ENCODE measurements at places on chromosomes 7 and 10.
A peak's percentile ranks its signal among the peaks of the same experiment; 100 is the strongest.

DNA sequence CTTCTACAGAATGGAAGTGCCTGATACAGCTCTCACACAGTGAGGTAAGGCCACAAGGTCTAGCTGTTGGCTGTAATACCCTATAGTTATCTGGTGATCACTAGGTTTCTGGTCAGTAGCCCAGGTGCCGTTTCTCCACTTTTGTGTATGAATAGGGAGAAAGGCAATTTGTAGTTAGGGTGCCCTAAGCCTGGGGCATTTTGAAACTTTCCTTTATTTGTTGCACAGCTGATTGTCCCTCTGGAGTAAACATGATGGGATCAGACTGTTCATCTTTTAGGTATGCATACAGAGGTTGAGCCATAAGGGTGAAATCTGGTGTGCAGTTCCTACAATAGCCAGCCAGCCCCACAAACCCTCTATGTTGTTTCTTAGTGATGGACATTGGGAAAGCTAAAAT lies 112.4 kb downstream of the ANKRD26 start:
- DNase-seq: no peak

- DNase-seq: peak; percentile 61
Measured at GRCh38 chr10:78302739-78302988, 269.0 kb downstream of the RPS24 start.

- DNase-seq: no peak
Measured at GRCh38 chr7:29811586-29811985, 5.3 kb downstream of the WIPF3 start.

DNA sequence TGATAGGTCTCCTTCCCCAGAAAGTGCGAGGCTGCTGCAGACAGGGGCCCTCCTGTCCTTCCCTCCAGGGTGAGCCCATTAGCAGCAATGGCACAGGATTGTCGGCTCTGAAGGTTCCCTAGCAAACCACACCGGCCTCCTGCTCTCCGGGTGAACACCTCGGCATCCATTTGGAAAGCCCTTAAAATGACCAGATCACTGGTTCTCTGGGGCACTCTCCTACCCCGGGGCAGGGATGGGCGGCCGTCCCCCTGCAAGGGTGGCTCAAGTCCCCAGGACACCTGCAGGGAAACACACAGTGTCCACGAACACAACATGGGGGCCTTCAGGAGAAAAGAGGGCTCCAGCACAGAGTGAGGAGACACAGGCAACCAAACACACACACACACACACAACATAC lies 459.1 kb downstream of the PTPRN2 start:
- no peak for DNase-seq

- DNase-seq: no peak
Measured at GRCh38 chr7:152571068-152571467, 104.9 kb downstream of the XRCC2 start.

- no peak for DNase-seq
Measured at GRCh38 chr7:40057292-40057691, 77.1 kb downstream of the MPLKIP start.

DNA sequence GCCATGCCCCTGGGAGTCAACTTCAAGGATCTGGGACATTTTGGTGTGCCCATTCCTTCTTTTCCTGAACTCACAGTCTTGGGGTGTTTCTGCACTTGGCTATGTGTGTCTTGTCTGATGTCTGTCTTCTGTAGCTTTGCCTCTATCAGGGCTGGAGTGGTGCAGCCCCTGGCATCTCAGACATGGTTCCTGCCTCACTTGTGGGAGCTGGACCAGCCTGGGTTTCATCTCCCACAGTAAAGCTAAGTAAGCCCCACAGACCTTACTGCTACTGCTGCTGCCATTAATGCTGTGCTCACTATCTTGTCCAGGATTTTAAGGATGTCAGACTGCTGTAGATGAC lies 59.0 kb downstream of the ADCYAP1R1 start:
- no peak for DNase-seq

DNA sequence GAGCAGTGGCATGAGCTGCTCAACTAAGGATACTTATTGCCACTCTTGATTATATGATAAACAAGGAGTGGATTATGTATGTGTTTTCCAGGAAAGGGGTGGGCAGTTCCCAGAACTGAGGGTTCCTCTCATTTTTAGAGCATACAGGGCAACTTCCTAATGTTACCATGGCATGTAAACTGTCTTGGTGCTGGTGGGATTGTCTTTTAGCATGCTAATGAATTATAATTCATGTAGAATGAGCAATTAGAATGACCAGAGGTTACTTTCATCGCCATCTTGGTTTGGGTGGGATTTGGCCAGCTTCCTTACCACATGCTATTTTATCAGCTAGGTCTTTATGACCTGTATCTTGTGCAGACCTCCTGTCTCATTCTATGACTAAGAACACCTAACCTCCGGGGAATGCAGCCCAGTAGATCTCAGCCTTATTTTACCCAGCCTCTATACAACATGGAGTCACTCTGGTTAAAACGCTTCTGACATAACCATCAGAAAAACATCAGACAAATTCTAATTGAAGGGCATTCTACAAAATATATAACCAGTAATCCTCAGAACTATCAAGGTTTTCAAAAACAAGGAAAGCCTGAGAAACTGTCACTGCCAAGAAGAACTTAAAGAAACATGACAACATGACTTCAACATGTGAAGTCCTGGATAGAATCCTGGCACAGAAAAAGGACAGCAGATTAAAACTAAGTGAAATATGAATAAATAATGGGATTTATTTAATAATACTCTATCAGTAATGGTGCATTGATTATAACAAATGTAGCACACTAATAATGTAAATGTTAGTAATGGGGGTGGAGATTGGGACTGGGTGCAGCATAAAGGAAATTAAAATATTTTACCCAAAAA lies 365.0 kb downstream of the SEMA3D start:
- DNase-seq: no peak

DNA sequence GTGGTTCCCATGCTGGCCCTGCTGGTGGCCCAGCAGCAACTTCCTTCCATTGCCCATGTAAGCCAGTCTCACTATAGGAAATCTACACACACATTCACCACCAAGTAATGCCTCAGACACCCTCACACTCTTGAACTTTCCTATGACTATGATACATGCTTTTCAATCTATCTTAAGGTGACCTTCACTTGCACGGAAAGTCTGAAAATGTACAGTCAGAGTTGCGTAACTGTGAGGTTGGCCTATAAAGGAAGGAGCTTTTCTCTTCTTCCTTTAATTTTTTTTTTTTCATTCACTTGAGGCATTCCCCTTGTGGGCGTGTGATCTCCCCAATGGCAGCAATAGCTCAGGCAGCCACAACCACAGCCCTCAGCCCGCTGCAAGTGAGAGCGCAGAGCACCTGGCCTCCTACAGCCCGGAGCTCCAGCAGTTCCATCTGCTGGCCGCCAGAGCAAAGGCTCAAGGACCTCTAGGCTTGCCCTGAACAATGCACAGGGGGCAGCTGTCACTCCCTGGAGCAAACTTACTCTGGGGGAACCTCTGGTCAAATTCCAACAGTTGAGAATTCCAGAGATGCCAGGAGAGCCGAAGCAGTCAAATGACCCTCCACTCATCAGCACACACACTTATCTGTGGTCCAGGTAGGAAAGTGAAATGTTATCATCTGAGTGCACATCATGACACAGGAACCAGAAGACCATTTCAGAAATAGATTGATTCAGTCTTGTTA lies 123.1 kb upstream of the ADO start:
- DNase-seq: no peak

GRCh38 chr7:95144256-95144655 lies 180.1 kb downstream of the PON1 start:
- no peak for DNase-seq

DNA sequence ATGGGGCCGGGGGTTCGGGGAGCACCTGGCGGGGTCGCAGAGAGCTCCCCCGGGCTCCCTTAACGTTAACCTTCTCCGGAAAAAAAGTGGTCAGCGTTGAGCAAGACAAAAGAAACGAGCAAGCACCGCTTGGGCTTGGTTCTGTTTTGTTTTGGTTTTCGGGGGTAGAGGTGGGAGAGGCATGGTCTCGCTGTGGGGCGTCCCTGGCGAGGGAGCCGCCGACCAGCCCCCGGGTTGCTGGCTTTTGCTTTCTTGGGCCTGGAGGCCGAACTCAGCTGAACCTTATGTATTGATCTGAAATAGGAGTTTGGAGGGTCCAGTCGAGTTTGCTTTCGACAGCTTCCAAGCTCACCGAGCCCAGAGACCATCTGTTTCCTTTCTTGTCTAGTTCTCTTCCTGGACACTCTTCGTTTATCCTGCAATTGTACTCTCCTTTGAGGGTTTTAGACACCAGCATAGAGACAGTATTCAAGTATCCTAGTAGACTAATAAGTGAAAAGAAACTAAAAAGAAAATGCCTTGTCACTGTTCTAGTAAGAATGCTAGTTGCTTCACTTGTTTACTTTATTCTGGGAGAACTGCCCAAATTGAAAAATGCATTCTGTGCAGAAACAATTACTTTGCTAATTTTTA lies 980 bp downstream of the FHIP2A start:
- DNase-seq: peak; percentile 52

DNA sequence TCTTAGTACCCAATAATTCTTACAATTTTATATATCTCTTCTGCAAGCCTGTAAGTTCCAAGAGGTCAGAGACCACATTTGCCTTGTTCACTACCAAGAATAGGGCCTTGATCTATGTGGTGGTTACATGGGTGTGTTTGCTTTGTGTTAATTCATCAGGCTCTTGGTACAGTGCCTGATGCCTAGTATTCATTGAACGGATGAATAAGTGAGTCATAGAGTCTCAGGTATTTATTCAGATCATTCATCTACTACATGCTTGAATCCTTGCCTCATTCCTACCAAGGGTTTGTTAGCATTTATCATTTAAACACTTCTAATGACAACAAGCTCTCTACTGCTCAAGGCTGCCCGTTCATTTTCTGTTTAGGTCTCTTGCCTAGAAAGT lies 11.3 kb upstream of the SGPL1 start:
- DNase-seq: no peak

DNA sequence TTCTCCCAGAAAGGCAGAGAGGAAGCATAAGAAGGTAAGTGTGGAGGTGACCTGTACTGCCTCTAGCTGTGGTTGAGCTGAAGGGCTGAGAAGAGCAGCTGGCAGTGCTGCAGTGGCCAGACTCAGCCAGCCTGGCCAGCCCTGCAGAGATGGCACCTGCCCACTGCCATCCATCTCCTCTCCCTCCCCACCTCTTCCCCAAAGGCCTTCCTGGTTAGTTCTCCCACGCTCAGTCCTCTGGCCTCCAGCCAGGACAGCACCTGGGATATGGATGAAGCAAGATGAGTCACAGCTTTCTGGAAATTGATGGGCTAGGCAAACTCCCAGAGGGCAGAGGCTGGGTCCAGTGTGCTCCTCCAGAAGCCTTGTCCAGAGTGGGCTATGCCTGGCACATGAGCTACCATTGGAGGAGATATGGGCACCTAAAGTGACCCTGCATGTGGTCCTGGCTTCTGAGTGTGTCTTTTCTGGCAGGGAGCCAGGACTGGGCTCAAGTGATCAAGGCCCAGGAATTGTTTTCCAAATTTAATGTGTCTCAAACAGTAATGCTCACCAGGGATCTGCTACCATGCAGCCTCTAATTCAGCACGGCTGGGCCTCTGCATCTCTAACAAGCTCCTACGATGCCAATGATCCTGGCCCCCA lies 81.0 kb upstream of the CACUL1 start:
- peak; percentile 17 for DNase-seq

DNA sequence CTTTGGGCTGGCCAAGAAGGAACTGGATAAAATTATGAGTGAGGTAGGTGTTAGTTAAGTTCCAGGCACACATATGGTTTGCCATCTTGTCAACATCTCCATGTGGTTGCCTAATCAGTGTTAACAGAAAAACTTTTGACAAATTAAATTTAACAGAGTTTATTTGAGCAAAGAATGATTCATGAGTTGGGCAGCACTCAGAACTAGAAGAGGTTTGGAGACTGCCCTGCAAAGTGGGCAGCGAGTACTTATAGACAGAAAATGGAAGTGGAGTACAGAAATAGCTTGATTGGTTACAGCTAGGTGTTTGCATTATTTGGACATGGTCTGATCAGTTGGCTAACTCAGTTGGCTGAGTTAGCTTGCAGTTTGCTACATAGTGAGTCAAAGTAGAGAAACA lies 37.5 kb upstream of the AGK start:
- DNase-seq: no peak

- DNase-seq: no peak
Measured at GRCh38 chr7:6637544-6638229, 569 bp downstream of the ZNF316 start.

- no peak for DNase-seq
Measured at GRCh38 chr10:1110674-1111119, 54.5 kb downstream of the WDR37 start.

DNA sequence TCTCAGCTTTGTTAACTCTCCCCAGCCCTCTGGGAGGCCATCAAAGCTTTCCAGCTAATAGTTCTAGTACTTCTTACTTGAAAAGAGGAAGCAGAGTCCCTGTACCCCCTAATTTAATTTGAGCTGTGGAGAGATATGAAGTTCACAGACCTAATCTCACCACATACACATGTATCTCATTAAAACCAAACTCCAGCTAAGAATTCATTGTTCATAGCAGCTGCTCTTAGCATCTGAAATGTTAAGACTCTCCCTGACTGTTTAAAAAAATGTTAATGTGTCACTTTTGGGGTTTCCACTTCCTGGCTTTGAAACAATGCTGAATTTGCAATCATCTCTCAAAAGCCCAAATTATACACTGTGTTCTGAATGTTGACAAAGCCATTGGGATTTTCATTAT lies 16.2 kb upstream of the MRC1 start:
- no peak for DNase-seq

DNA sequence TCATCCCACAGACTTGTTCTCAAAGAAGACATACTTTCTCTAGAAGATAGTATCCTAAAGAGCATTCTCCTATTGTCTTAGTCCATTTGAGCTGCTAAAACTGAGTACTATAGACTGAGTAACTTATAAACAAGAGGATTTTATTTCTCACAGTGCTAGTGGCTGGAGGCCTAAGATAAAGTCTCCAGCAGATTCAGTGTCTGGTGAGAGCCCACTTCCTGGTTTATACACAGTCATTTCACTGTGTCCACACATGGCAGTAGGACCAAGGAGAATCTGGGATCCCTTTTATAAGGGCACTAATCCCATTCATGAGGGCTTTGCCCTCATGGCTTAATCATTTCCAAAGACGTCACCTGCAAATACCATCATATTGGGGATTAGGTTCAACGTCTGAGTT lies 68.7 kb downstream of the LRRC17 start:
- DNase-seq: no peak

DNA sequence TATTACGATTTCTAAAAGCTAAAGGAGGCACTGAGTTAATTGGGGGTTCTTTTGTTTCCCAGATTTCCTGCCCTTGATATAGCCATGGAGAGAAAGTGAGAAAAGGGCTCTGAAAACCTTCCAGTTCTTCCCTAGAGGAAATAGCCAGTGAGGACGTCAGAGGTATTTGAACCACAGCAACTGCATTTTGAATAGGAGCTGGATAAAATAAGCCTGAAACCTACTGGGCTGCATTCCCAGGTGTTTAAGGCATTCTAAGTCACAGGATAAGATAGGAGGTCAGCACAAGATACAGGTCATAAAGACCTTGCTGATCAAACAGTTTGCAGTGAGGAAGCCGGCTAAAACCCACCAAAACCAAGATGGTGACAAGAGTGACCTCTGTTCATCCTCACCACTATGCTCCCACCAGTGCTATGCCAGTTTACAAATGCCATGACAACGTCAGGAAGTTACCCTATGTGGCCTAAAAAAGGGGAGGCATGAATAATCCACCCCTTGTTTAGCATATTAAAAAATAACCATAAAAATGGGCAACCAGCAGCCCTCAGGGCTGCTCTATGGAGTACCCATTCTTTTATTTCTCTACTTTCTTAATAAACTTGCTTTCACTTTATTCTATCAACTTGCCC lies 85.1 kb upstream of the FRMD4A start:
- no peak for DNase-seq

- DNase-seq: no peak
Measured at GRCh38 chr7:145692237-145692950, 424.2 kb upstream of the CNTNAP2 start.

GRCh38 chr7:133020496-133020895 lies 61.4 kb downstream of the CHCHD3 start:
- DNase-seq: no peak

Measured in pons (tissue), 1 donor.